Astrocyte of the spinal cord (primary cell): ENCODE measurements at places on chromosomes 16 and 17.

GRCh38 chr17:58741121-58741625 is 14.5 kb upstream of the PPM1E start:
- DNase-seq, result no peak

- no peak for DNase-seq
Measured at GRCh38 chr16:1281517-1281916, 25.6 kb downstream of the TPSD1 start.

GRCh38 chr16:67177743-67178699 is 5.7 kb downstream of the MATCAP1 start:
- peak; percentile 48 for DNase-seq

DNA sequence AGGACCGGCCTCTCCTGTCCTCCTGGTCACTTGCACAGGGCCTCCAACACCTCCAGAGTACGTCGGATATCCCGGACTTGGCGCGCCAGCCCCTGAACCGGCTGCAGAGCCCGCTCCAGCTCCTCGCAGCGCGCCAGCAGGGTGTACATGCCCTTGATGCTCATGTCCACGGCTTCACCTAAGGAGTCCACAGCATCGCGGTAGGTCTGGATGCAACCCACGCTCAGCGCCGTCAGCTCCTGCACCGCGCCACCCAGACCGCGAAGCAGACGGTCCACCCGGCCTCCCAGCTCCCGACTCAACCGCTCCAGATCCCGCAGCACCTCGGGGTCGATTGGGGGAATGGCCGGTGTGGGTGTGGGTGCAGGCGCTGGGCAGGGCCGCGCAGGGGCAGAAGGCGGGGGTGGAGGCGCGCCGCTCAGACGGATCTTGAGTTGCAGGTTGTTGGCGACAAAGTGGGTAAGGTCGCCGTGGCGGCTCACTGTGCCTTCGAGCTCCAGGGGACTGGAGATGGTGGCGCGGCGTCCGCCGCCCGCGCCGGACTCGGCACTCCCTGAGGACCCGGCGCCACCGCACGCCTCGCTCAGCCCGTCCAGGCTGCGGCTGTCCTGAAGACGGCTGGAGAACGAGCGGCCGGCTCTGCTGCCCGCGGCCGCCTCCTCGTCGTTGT is 804 bp downstream of the BORCS6 start:
- DNase-seq, result no peak

GRCh38 chr17:45722161-45722560 is 62.0 kb upstream of the CRHR1 start:
- no peak for DNase-seq

DNA sequence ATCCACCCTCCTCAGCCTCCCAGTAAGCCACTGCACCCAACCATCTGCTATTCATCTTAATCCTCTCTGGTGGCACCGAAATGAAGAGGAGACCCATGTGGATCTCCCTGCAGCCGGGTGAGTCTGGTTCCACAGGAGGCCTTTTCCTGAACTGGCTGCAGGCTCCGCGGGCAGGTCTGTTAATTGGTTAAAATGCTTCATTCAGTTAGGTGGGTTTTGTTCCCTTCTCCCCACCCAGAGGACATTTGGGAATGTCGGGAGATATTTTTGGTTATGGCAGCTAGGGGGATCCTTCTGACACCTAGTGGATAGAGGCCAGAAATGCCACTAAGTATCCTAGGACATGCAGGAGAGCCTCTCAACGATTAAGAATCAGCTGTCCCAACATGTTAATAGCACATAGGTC is 16.7 kb downstream of the C16orf54 start:
- DNase-seq, result peak; percentile 32

GRCh38 chr16:75929046-75929445 is 202.8 kb upstream of the CPHXL start:
- DNase-seq, result no peak

DNA sequence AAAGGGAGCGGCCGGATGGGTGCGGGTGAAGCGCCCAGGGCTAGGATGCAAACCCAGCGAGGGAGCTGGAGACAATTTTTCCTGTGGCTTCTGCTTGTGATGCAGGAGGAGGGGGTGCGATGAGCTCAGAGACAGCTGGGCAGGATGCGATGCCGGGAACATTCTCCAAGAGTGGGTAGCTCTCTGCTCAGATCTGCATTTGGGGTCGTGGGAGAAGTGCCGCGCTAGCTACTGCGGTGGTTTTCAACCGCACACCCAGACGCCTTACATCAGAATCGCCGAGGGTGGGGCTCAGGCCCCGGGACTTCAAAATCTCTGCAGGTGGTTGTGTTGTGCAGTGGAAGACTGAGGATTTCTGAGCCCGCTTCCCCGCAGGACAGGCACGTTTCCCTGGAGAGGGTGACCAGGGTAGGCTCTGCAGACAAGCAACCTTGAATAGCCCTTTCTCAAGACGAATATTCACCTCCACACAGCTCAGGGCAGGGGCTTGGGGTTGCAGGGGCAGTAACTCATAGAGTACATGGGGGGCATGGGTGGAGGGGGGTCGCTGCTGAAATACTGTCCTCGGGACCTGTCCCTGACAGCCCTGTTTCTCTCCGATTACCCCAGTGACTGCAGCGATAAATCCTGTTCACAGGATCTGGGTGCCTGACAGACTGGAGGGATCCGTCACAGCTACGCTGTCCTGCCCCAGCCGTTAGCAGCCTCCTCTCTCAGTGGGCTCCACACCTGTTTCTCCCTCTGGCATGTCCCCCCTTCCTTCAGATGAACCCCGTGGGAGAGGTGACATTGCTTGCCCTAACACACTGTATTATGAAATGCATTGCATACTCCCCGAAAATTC is 63.3 kb downstream of the HAPSTR1 start:
- DNase-seq, result no peak

DNA sequence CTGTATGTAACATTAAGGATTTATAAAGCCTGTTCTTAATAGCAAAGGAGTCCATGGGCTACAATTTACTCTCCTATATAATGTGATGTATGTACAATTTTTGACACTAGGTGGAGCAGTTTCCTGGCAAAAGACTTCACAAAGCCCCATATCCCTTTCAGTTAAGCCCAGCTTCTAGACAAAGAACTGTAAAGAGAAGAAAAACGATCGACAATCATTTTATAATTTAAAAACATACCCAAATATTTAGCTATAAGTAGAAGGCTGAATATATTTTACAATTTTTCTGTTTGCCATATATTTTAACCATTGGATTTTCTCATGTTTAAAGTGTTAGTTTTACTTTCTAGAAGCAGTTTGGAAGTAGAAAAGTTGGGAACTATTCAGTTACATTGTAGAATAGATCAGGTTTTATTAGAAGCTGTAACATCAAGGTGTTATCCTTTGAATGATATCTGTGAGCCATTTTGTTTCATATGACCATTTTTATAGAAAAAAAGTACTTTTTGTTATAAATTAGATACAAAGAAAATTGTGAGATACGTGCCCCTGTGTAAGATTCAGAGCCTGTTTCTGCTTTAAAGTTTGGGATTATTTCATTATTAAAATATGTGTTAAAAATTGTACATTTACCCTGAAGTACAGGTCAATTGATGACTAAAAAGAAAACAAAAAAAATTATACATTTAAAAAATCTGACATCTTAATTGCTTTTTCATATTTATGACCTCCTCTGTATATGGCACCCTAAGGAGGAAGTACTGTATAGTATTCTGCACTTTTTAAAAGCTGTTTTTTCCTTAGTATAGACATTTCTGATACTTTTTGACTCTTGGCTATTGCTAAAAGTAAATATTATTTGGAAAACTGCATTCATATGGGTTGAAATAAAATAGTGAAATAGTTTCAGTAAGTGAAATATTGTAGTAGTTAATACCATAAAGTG is 46.3 kb downstream of the VMP1 start:
- DNase-seq, result peak; percentile 95

GRCh38 chr16:62392698-62393097 is 356.5 kb upstream of the CDH8 start:
- DNase-seq, result no peak

DNA sequence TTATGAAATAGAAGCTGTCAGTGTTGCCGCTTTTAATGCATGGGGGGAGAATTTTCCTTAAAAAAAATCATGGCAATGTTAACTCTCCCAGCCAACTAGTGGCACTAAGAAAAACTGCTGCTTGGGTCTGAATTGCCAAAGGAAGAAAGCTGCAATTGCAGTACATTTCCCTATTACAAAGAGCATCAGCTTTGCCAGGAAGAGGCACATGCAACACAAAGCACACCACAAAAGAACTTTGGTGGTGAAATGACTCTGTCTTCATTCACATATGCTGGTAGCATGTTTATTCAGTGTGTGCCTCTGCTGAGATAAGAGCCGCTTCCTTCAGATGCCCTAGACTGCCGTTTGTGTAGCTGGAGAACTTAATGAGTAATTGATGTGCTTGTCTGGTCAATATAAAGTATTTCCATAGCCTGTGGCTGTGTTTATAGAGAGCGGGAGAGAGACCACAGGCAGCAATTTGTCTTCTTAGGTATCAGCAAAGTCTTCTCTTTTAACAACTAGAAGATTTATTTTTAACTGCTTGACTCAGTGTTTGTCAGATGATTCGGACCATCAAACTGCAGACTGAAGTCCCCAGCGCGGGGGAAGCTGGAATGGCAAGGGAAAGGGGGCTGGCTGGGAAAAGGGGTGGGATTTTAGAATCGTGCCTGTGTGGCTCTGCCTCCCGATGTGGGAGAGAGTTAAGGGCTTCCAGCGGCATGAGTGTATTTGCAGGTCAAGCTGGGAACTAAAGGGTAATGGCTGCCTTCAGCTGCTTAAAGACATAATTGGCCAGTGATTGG is 115.1 kb downstream of the MRTFB start:
- peak; percentile 76 for DNase-seq

- DNase-seq, result no peak
Measured at GRCh38 chr17:52776234-52776633, 617.7 kb upstream of the CA10 start.

- DNase-seq, result peak; percentile 59
Measured at GRCh38 chr16:75244225-75244809, 7.1 kb downstream of the BCAR1 start.

DNA sequence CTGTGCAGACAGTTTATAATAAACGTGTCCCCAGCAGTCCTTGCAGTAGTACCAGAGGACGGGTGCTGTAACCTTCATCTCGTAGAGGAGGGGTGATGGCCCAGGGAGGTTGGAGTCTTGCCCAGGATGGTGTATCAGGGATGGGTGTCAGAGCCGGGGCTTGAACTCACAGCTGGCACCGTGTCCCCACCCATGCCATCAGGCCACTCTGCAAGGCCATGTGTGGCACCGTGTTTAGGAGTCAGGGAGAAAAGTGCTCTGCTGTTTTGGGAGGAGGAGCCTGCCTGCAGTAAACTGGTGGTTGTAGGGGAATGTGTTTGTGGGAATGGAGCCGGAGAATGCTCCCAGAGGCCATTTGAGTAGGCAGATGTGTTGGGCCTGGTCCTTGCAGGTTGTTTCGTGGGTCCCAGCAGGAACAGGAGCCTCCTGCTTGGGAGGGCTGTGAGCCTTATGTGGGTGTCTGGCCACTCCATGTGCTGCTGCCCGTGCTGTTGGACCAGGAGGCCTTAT is 1.7 kb downstream of the ADORA2B start:
- no peak for DNase-seq

DNA sequence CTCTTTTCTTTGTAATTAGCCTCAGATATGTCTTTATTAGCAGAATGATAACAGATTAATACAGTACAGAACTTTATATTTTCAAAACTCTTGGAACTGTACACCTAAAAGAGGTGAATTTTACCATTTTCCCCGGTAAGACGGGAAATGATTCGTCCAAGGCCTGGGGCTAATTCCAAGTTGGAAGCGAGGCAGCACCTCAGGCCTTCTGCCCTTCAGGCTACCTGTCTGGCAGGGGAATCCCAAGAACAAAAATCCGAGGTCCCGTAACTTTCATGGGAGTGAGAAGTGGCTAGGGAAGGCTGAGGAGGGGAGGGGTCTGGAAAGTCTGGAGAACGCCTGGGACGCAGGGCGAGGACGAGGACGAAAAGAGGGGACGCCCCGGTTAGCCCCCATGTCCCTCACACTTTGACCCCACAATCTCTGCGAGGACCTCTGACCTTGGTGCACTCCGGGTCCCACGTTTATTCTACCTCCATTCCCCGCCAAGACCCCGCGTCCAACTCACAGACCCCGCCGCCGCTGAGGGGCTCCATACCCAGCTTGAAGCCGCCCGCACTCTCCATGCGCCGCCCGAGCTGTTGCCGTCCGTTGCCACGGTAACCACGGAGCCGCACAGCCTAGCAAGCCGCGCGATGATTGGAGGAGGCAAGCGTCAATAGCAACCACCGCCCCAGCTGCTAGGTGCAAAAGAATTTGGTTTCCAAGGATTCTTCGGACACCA is at the start of gene HYDIN:
Gene HYDIN, minus strand, starts transcription at position 601 of the 724 bp plus-strand sequence. CDS start 43,827 bp downstream, outside the sequence.
- peak; percentile 24 for DNase-seq

- DNase-seq, result no peak
Measured at GRCh38 chr16:29996766-29997250, 767 bp downstream of the INO80E start.

- DNase-seq, result no peak
Measured at GRCh38 chr16:19939553-19939952, 54.9 kb upstream of the GPRC5B start.

GRCh38 chr17:38672788-38673706 is 1.7 kb downstream of the EPOP start:
- DNase-seq, result no peak

- DNase-seq, result no peak
Measured at GRCh38 chr17:73199751-73200317, 7.0 kb downstream of the COG1 start.

GRCh38 chr16:68951991-68952877 is 108.9 kb downstream of the TANGO6 start:
- DNase-seq, result peak; percentile 18

DNA sequence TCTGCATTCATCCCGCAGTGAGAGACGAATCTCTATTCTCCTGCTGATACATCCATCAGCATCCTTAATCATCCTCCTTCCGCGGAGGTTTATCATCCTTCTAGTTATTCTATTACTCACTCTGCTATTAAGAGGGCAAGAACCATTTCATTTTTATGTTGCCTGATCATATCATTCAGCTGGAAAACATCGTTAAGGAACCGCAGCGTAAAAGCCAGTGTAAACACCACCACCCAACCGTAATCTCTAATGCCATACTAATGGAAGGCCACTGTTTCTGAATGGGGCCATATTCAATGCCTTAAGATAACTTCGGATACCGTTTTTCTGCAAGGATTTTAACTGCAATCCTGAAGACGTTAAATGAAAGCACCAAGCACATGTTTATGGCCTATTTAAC is 36.7 kb upstream of the ERCC4 start:
- no peak for DNase-seq

DNA sequence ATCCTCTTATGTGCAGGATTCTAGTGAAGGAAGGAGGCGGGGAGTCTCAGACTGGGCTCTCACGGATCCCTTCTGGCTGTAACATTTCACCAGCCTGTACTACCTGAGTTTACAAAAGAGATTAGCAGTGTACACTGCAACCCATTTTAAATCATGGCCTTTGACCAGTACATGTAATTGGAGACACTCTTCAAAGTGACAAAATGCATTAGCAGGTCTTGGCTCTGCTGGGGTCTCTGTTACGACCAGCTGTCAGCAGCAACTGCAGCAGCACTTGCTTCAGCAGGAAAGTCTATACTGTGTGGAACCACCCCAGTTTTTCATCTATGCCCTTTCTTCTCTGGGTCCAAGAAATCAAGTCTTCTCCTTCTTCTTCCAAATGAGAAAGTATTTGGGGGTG is 322.8 kb upstream of the ASIC2 start:
- no peak for DNase-seq

GRCh38 chr17:30958187-30958586 is 12.7 kb upstream of the RNF135 start:
- no peak for DNase-seq

- DNase-seq, result no peak
Measured at GRCh38 chr17:66008680-66009079, 183.3 kb downstream of the CEP112 start.

GRCh38 chr16:24051125-24051524 is 205.0 kb upstream of the CACNG3 start:
- no peak for DNase-seq
